Mucosa of descending colon (tissue), 3 donors: ENCODE measurements at places on chromosomes 2 and 18. TPM values are rescaled to one million over a fixed set of nuclear protein-coding genes. Genes with fewer than 3 reads are reported as not detected.

Gene RAB17
- 62.8 TPM for total RNA-seq

DNA sequence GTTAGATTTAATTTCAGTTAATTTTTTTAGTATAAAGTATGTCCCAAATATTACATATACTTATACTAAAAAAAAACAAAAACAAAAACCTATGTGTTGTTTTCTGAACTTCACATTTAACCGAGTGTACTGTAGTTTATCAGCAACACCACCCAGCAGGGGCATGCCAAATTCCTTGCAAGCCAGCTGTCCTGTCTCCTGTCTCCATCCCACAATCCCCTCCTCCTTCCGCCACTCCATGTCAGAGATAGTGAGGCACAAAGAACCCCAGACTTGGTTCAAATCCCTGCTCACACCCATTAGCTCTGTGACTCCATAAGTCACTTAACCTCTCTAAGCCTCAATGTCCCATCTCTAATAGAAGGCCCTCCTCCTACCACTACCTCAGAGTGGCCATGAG, 9.4 kb downstream of the CHST10 start:
- DNase-seq = no peak

Gene SKA1
- 1.0 TPM for total RNA-seq

Gene NAT8
- not detected for total RNA-seq

DNA sequence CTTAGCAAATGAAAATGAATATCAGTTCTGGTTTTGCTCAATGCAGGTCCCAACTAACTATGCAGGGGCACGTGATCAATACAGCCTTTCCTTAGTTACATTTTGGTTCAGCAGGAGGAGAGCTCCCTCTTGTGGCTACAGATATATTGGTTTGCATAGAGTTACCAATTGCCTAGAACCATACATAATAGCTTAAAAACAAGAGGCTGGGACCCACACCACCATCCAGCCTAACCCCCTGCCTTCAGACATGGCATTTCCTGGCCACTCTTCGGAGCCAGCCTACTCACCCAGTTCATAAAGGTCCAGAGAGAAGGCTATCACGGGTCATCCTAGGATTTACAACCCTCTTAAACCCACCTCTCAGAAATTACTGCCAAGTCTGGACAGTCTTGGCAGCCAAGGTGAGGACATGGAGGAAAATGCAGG, 10.5 kb downstream of the CCDC93 start:
- no peak for DNase-seq

Gene PPM1B
- total RNA-seq = 75.4 TPM

GRCh38 chr2:70817284-70817954, 3.0 kb downstream of the CLEC4F start:
- DNase-seq = no peak

DNA sequence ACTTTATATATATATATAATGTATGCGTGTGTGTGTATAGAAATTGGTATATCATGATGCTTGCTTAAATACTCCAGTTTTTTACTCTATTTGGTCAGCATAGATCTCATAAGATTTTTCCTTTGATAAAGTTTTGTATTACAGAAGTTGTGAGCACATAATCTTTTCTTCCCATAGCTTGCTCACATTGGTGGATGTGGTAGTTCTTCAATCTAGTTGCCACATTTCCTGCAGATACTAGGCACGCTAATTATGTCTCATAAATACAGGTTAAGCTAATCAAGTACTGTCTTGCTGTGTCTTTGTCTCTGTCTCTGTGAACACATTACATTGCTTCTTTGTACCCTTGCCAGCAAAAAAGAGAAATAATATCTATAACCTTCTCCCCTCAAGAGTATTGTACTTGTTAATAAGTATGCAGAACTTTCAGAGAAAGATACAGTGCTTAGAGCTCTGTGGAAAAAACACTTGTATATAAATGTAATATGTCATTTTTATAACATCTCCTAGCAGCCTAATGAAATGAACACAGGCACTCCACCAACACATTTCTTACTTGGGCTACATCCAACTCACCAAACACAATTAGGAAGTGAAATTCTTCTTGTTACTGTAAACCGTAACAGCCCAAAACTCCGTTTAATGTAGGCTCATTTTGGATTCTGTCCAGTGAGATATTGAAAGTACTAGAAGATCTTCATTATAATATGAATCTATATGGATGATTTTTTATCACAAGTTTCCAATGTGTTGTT, 306.7 kb upstream of the SLC8A1 start:
- DNase-seq = no peak
